T-helper 22 cell (primary cell): ENCODE measurements at places on chromosomes 7 and 10.

GRCh38 chr10:86252556-86252955 lies 114.0 kb downstream of the GRID1 start:
- DNase-seq, result no peak

- no peak for DNase-seq
Measured at GRCh38 chr10:98519841-98520240, 73.1 kb upstream of the HPS1 start.

GRCh38 chr10:59971915-59972314 lies 65.6 kb upstream of the CCDC6 start:
- DNase-seq, result no peak

GRCh38 chr10:126705131-126705530 lies 34.6 kb upstream of the C10orf90 start:
- DNase-seq, result no peak

GRCh38 chr10:48418189-48418788 lies 111.8 kb downstream of the MAPK8 start:
- no peak for DNase-seq

- no peak for DNase-seq
Measured at GRCh38 chr10:62724465-62724864, 80.1 kb upstream of the ADO start.

DNA sequence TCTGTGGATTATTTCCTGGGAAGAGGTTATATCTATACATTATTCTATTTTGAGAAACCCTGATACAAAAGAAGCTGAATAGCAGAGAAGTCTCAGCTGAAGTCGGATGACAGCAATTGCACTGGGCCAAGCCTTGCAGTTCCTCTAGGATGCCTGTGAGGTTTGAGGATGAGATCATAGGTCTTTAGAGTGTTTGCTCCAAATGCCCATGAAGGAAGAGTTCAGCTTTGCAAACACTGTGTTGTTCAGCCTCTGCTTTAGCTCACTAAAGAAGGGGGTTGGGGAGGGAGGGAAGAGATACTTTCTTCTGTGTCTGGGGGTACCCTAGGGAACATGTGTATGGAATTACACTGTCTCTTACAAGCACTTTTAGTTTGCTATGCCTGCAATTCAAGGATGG lies 282.5 kb upstream of the NRP1 start:
- DNase-seq, result no peak

- no peak for DNase-seq
Measured at GRCh38 chr7:94556028-94556427, 46.4 kb downstream of the CASD1 start.

DNA sequence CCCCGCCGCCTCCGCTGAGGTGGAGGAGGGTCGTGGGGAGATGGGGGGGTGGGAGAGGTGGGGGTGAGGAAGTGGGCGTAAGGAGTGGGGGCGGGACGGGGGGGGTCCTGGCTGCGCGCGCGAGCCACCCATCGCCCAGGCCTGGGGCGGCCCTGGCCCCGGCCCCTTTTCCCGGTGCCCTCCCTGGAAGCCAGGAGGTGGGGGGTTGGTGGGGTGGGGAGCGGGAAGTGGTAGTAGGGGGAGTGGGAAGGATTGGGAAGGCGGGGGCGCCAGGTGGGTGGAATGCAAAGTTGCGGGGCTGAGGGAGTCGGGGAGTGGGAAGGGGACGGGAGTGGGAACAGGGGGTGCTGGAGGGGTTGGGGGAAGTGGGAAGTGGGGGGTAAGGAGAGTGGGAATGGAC lies 319 bp upstream of the MMD2 start:
- DNase-seq, result no peak

- DNase-seq, result no peak
Measured at GRCh38 chr7:151210087-151210854, at the start of gene H2BK1. TSS of gene H2BK1 (minus strand) at chr7:151210488. CDS start at chr7:151210318, 170 bp downstream.

DNA sequence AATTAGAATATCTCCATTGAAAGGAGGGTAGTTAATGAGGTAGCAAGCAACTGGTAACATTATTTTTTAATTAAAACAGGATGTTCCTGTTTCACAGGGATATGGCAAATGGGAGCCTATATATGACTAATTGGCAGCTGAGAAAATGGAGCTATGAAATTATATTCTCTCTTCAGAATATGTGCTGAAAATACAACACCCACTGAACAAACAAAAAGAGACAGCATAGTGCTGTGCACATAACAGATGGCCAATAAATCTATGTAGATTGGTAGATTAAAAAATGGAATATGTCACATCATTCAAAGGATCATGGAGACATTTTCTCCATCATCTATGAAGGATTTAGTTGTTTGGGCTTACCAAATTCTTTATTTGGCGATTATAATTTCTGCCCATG lies 362.0 kb downstream of the GPR37 start:
- no peak for DNase-seq

DNA sequence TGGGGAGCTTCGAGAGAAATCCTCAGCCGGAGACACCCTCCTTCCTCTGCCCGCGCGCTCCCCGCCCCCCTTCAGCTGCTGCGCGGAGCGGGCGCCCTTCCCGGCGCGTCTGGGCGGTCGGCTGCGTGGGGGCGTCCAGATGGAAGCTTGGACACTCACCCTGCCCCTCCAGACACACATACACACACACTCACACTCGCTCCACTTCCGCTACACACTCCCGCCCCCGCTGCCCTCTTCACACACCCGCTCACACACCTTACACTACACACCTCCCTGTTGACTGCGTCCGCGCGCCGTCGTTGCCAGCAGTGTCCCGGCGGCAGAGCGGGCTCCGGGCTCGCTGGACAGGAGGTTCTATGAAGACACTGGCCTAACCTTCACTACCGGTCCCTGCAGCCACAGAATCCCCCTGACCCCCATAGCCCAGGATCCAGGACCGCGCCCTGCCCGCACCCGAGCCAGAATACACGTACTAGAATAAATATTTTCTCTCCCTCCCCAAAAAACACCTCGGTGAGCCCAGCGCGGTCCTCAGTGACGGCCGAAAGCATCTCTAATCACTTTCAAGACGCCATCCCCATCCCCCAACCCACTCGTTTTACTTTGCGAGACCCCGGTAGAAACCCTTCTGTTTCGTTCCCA lies 1.1 kb upstream of the EGR2 start:
- no peak for DNase-seq

DNA sequence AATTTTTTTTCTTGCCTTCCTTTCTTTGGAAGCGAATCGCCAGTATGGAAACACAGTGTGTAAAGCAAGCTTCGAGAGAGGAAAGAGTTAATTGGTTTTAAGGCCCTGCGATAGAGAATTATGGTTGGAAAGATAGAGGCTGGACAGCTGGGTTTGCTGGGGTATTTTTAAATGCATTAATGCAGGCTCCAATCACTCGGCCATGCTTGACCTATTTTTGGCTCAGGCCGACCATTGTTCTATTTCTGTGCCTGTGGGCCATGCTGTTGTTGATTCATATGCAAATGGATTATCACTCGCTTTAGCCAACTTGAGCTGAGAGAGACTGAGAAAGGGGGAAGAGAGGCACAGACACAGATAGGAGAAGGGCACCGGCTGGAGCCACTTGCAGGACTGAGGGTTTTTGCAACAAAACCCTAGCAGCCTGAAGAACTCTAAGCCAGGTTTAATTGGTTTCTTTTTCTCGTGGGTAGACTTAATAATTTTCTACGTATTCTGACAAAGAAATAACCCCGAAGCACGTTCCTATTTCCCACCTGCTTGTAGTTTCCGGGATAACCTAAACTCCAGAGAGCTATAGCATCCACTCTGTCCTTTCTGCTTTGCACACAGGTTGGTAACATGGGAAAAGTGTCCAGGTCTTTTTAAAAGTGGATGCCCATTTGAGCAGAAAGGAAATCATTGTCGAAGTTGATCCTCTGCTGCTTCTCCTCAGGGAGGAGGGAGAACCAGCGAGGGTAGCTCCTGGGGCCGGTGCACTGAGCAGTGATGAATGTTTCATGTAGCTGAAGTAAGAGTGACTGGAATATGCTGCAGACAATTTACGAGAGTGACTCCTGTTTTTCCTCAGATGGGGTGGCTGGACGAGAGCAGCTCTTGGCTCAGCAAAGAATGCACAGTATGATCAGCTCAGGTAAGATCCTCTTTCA lies at the start of gene HDAC9:
Gene HDAC9, plus strand, starts transcription at position 338 of the 929 bp plus-strand sequence. Its CDS starts 554 bp downstream, at position 892.
- no peak for DNase-seq

- DNase-seq, result no peak
Measured at GRCh38 chr7:80206763-80207162, 72.1 kb downstream of the GNAI1 start.

DNA sequence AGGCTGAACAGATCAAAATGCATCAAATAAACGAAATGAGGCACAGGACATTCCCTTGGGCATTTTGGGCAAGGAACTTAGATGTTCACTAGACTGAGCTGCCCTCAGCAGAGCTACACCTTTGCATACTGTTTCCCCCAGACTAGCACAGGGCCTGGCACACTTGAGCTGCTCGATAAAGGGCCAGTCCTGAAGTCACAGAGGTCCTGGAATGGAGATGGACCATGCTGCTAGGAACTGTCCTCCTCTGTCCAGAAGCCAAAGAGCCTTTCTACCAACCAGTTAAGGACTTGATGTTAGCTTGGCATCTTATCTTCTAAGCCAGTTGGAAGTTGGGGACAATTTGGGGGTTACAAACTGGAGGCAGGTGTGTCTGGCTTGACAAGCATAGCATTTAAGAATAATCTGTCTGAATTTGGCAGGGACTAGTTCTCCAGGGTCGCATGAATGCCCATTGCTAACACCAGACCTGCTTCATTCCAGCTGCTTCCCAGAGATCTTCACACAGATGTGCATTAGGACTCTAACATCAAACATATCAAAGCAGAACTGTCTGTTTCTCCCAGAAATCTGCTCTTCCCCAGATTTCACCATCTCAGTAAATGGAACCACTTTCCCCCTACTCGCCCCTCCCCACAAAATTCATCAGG lies 152.2 kb upstream of the PDE1C start:
- no peak for DNase-seq

GRCh38 chr10:4006051-4006450 lies 221.0 kb upstream of the KLF6 start:
- DNase-seq, result no peak

GRCh38 chr10:30095631-30096422 lies 36.4 kb upstream of the JCAD start:
- DNase-seq, result no peak

- DNase-seq, result no peak
Measured at GRCh38 chr10:47383261-47384147, 589 bp downstream of the ZNF488 start.

DNA sequence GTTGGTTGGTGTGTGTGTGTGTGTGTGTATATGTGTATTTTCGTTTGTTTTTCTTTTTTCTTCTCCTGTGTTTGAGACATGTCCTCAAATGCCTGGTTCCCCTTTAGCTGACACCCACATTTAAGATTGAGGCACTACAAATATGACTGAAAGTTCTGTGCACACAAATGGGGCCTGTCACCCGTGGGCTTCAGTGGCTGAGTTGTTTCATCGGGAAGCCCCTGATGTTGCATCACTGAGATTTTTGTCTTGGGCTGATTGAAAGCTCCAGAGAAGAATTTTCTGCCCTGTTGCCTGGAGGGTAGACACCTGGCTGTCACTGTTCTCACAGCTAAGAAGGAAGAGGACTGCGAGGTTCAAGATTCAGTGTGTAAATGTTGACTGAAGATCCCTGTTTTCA lies 283.8 kb upstream of the C7orf33 start:
- DNase-seq, result no peak

GRCh38 chr7:1257863-1258262 lies 25.2 kb downstream of the UNCX start:
- DNase-seq, result no peak

DNA sequence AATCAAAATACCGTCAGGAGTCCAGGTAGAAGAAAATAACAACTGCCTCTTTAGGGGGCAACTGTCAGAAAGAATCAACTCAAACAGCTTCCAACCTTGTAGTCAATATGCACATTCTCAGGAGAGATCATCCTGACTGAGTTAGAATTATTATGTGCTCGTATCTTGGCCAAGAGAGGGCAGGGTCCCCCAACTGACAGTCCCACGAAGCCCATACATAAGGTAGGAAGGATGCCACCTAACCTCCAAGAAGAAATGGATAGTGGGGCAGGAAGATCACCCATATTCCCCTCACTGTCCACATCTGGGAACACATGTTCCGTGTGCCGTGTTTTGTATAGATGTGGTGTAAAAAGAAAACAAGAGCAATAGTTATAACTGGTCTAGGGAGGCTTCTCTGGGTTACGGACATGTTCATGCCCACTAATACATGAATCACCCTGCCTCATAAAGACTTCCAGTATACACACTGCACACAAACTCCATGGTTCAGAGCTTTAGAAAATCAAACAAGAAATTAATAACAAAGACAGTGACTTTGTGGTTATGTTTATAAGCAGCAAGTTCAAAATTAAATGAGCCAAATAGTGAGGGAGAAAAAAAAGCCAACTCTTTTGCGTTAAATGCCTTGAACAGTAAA lies 295.6 kb downstream of the FGFR2 start:
- DNase-seq, result no peak

DNA sequence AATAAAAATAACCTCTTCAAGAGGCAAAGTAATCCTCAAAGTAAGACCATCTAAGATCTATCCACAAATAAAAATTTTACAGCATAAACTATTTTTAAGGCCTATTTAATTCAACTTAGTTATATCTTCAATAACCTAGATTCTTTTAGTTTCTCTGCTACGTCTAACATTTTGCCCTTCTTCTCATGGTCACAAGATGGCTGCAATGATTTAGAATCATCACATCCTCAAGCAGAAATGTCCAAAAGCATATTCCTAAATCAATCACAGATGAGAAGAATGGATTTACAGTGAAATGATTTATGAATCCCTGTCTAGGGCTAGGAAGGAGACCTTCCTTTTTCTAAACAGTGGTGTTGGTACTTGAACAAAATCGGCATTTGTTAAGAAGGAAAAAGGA lies 304.7 kb downstream of the ARHGAP12 start:
- no peak for DNase-seq

- peak; percentile 94 for DNase-seq
Measured at GRCh38 chr7:135211179-135211945, at the start of gene WDR91. TSS of gene WDR91 (minus strand) at chr7:135211526. CDS start at chr7:135211502, 24 bp downstream.

GRCh38 chr10:74058658-74059057 lies 60.7 kb downstream of the VCL start:
- no peak for DNase-seq

- no peak for DNase-seq
Measured at GRCh38 chr10:33428682-33429081, 94.2 kb upstream of the NRP1 start.

- no peak for DNase-seq
Measured at GRCh38 chr7:30463405-30464145, 15.0 kb downstream of the NOD1 start.

DNA sequence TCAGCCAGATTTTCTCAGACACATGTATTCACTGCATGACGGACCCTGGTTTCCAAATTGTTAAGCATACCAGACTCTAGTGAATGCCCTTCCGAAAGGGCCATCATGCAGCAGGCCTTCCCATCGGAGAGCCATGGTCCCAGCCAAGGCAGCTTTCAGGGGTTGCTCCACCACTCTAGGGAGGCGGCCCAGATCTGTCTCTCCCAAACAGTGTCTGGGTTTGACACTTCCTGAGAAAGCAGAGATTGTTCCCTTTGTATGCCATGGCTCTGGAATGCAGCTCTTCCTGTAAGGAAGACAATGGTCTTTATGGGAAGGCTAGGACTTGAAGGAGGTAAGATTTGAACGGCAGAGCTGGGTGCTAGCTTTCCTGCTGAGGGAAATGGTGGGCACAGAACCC lies 178.8 kb upstream of the BMPER start:
- DNase-seq, result no peak

- no peak for DNase-seq
Measured at GRCh38 chr10:123772645-123773508, 106.7 kb downstream of the GPR26 start.

GRCh38 chr10:6473901-6474370 lies 106.1 kb downstream of the PRKCQ start:
- peak; percentile 20 for DNase-seq

- no peak for DNase-seq
Measured at GRCh38 chr7:17029150-17029549, 147.4 kb upstream of the AGR3 start.
